ENCODE measurements at places on chromosomes 4 and X.

- no peak for DNase-seq
Measured at GRCh38 chr4:127410201-127410600, 222.6 kb upstream of the INTU start.

- DNase-seq = no peak
Measured at GRCh38 chr4:153465140-153465539, 1.0 kb upstream of the TMEM131L start.

DNA sequence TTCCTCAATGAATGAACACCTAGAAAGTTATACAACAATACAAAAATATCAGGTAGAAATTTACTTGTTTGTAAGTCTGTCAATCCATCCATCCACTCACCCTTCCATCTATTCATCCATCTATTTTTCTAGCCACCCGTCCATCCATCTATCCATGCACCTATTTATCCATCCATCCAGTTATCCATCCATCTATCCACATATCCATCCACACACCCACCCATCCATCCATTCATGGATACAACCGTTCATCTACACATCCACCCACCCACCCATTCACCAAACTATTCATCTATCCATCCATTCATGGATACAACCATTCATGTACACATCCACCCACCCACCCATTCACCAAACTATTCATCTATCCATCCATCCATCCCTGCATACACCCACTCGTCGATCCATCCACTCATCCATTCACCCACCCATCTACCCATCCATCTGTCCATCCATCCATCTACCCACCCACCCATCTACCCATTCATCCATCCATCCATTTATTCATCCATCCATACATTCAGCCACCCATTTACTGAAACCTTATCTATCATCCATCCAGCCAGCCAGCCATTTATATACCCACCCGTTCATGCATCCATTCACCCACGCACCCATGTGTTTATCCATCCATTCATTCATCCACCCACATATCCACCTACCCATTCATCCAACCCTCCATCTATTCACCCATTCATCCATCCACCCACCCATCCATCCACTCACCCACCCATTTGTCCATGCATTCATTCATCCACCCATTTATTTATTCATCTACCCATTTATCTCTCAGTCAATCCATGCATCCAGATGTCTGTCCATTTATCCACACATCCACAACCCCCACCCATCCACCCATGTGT, 10.4 kb upstream of the CD99 start:
- DNase-seq = no peak

DNA sequence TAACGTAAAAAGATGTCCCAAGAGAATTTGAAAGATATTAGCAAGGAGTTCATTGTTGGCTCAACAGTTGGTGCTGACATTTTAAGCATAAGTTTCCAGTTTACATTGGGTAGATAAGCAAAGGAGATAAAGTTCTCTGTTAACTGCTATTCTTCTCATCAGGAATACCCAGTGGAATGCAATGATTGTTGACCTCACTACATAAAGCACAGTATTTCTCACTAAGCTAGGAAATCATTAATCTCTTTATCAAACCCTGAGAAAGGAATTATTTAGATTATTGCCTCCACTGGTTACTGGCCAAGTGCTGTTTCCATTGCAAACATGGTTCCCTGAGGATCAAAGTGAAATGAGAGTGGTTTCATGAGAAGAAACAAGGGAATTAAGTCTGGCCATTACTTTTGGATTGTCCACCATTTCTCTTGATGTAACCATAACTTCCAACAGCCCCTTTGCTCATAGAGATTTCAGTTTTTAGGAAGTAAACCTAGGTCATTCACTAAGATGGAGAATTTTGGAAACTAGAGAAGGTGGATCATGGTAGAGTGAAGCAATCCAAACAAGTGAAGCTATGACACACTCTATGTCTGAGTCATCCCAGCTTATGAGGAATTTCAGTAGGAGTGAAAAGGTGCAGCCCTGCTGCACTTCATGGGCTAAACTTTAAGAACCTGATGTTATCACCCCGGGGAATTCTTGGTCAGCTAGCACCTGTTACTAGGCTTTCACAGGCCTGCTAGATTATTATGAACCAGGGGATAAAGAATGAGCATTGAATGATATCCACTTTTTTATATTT, 163.4 kb downstream of the AREG start:
- no peak for DNase-seq

GRCh38 chrX:149372866-149373265, 132.2 kb downstream of the IDS start:
- DNase-seq = no peak

DNA sequence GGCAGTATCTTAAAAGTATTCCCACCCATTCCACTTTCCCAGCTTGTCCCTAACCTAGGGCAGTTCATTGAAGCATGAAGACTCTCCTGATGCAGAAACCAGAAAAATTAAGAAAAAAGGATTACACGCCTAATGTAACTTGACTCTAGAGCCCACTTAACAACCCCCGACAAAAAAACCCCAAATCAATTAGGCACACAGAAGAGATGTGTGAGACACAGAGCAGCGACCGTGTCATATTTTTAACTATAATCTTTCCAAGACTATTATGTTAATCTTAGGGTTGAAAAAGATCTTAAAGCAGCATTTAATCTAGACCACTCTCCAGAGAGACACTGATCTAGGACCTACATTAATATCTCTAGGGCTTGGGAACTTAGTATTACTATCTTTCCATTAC, 1.3 kb downstream of the YTHDC1 start:
- no peak for DNase-seq

DNA sequence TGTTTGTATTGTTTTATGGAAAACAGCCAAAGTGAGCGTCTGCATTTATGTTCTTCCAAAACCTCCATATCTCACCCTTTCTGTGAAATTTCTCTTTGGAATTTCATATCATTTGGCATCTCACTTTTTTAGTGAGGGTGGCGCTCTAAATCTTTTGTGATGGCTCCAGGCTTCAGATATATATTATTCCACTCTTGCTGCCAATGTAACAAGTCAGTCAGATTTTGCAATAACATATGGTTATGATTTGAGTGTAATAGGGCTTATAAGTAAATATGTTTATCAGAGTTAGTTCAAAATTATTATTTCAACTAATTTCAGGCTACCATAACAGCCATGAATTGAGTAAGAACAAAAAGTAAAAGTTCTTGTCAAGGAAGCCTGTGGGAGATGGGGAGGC, 314.7 kb downstream of the PDGFC start:
- DNase-seq = no peak

GRCh38 chrX:37779857-37780256, at the start of gene CYBB:
Gene CYBB (plus strand): TSS chrX:37780059. CDS start chrX:37780078, 19 bp downstream.
- no peak for DNase-seq
